ENCODE measurements at places on chromosomes 7 and 10.

GRCh38 chr10:31954410-31955191 is 26.0 kb upstream of the ARHGAP12 start:
- DNase-seq = no peak

DNA sequence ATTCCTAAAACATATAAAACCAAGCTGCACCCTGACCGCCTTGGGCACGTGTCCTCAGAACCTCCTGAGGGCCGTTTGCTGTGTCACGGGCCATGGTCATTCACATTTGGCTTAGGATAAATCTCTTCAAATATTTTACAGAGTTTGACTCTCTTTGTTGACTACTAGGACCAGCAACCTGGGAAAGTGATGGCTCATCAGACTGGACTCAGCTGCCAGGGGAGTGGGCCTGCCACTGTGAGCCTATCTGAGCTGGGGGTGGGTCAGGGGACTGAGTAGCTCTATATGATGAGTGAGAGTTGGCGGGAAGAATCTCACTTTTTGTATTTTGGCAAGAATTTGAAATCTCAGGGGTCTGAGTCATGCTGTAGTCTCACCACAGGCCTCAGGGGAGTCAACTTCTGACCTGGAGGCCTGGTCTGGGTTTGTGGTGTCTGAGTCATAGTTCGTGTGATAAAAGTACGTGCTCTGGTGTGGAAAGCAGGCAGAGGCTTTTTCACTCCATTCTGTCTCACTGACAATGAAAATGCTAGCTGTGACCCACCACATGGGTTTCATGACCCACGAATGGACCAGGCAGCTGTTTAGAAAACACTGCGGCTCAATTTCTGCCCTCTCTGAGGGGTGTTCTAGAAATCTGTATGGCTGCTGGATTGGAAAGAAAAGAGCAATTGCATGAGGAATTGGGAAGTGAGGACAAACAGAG is 4.2 kb upstream of the UPP1 start:
- peak; percentile 76 for DNase-seq

GRCh38 chr10:59362959-59363381 is 621 bp upstream of the FAM13C start:
- no peak for DNase-seq

DNA sequence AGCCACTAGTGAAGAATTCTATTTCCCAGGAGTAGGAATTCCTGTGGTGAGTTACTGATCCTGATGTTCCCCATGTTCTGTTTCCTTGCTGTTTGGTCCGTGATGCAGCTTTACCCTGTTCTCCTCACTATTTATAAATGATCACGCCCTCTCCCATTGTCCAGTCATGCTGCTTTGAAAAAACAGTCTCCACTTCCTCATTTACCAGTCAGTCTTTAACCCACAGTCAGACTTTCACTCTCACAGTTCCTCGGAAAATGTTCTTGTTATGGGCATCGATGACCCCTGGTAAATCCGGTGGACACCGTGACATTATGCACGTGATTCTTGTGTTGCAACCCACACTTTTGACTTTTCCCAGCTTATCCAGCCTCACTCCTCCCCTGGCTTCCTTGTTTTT is 14.4 kb downstream of the SCIN start:
- DNase-seq = no peak

DNA sequence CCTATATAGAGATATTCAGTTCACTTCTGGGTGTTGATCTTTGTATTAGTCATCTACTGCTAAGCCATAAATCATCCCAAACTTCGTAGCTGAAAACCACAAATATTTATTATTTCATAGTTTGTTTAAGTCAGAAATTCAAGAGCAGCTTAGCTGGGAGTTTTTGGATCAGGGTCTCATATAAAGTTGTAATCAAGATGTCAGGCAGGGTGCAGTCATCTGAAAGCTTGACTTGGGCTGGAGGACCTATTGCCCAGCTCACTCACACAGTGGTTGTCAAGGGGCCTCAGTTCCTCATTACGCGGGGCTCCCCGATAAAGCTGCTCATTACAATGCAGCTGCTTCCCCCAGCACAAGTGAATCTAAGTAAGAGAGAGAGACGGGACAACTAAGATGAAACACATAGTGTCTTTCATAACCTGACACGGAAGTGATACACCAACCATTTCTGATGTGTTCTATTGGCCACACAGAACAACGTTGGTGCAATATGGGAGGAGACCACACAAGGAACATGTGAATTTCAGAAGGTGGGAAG is 15.7 kb downstream of the PPP1R3C start:
- no peak for DNase-seq

- no peak for DNase-seq
These were observed 475.3 kb upstream of the AUTS2 start for GRCh38 chr7:69122953-69123352.

- no peak for DNase-seq
These were observed 738 bp downstream of the ETV1 start for GRCh38 chr7:13988731-13989125.

DNA sequence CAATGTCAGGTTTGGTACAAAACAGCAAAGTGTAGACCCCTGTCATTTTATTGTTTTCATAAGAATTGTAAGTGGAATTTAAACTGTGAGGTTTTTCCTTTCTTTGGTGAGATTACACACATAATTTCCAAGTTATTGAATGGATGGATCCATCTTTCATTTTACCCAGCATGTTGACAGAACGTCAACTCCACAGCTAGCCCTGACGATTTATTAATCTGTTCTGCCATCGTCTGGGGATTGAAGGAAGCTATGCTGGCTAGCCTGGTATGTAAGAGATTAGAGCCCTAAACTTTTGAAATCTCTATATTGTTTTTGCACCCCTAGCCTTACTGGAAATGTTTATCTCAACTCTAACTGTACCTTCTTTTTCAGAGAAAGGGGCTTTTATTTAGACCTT is 8.6 kb downstream of the WNT16 start:
- DNase-seq = no peak

Data from stimulated activated naive CD8-positive, alpha-beta T cell treated with anti-CD3 and anti-CD28 coated beads, Interleukin-15, Interleukin-2, amounts not matched to agents 100 U/mL and 50 U/mL, for 24 hours (primary cell).